ENCODE measurements at places on chromosomes 1 and 21. TPM values are rescaled to one million over a fixed set of nuclear protein-coding genes. Genes with fewer than 3 reads are reported as not detected.
A peak's percentile ranks its signal among the peaks of the same experiment; 100 is the strongest.

DNA sequence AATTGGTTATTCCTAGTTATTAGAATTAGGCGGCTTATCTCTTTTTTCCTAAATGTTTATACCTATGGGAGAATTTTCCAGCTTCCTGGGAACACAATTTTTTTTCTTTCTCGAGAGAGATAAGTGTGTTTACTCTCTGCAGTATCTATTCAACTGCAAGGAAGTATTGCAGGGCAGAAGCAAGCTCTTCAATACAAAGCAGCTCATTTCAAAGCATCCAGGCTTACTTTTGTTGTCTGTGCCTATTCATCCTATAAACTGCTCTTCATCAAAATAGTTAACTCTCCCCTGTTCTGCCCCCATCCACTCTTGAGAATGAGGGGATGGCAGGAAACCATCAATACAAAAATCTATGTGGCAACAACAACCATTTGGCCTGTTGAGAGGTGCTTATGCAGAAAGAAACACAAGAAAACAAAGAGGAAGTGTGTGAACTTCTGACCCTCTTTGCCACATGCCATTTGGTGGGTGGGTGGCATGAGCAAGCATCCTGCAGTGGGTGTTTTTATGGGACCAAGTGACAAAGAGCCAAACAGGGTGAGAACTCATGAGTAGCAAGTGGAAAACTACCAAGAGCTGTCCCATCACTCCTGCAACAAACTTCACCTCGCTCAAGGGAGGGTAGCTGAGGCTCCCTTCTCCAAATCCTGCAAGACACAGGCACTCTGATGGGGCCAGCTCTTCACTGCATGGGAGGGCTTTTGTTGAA lies 50.6 kb upstream of the MRPS6 start:
- DNase-seq = no peak
- no peak overlapping the region for H3K27ac ChIP-seq
- H3K27me3 ChIP-seq = no peaks in the 10 kb centered on the region
- H3K36me3 ChIP-seq = peaks cover 6% of the 10 kb centered on the region

DNA sequence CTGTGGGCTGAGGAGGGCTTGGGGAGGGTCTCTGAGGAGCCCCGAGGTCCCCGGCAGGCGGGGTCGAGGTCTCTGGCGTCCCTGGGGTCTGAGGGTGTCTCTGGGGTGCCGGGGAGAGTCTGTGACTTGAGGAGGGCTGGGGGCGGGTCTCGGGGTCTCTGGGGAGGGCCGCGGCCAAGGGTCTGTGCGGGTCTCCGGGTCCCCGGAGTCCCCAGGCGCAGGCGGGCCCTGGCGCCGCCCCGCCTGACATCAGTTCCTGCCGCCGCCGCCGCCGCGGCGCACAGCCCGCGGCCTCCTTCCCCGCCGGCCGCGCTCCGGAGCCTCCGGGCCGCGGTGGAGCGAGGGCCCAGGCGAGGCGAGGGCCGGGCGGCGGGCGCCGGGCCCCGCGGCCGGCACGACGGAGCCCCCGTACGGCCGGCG lies at the start of gene PLEKHM2:
Gene PLEKHM2 (plus strand): TSS at position 279 of the 420 bp plus-strand sequence. CDS start 239 bp downstream, outside the sequence.
- peaks cover 2% of the 10 kb centered on the region for H3K27me3 ChIP-seq
- H3K4me3 ChIP-seq = peak within 1 kb of the TSS; percentile 90
- H3K27ac ChIP-seq = peak within 1 kb of the TSS; percentile 97
- peaks cover 8% of the 10 kb centered on the region for H3K36me3 ChIP-seq
- peaks cover 31% of the 10 kb centered on the region for H3K4me1 ChIP-seq

DNA sequence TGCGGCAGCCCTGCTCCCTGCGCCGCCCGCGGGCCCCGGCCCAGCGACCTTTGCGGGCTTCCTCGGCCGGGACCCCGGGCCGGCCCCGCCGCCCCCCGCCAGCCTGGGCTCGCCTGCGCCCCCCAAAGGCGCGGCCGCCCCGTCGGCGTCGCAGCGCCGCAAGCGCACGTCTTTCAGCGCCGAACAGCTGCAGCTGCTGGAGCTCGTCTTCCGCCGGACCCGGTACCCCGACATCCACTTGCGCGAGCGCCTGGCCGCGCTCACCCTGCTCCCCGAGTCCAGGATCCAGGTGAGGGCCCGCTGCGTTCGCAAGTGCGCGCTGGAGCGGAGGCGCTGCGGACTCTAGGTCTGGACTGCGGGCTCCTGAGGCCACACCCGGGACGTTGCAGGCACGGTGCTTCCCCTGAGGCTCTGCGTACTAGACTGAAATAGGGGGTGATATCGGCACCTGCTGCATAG lies 351 bp downstream of the MIXL1 start:
- H3K4me1 ChIP-seq = peaks cover 6% of the 10 kb centered on the region
- peak; percentile 11 for DNase-seq
- no peaks in the 10 kb centered on the region for H3K36me3 ChIP-seq
- peak overlapping the region; percentile 78 for H3K4me3 ChIP-seq

DNA sequence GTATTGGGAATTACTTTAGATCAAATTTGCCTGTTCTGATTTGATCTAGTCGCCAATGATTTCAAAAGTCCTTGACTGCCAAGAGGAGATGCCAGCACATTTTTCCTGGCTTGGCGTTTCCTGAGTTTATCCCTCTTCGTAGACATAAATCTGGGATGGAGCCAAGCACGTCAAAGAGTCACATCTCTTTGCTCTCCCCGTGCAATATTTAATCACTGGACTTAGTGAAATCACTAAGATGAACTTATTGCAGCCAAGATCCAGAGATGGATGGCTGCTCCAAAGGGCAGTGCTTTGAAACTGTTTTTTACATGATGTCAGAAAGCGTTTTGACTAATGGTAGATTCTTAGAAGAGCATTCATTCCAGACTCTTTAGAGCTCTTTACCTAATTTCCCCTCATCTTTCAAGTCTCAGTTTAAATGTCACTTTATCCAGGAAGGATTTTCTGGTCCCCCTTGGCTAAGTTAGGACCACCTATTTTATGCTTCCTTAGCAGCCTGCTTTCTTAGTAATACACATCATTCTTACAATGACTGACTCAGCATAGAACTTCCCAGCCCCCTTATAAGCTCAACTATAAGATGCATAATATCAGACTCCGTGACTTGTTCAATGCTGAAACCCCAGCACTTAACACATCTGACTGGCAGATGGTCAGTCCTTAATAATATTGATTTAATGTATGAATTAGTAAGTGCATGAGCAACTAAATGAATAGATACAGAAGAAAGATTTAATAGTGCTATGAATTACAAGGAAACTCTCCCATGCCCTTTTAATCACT lies 94.4 kb upstream of the GREM2 start:
- no peaks in the 10 kb centered on the region for H3K27me3 ChIP-seq
- no peak overlapping the region for H3K4me3 ChIP-seq
- DNase-seq = no peak
- no peak overlapping the region for H3K27ac ChIP-seq
- H3K36me3 ChIP-seq = no peaks in the 10 kb centered on the region
- no peaks in the 10 kb centered on the region for H3K4me1 ChIP-seq

GRCh38 chr21:39006571-39007311 lies 176.5 kb downstream of the PSMG1 start:
- DNase-seq = no peak
- no peaks in the 10 kb centered on the region for H3K27me3 ChIP-seq
- H3K4me3 ChIP-seq = no peak overlapping the region
- no peaks in the 10 kb centered on the region for H3K36me3 ChIP-seq

DNA sequence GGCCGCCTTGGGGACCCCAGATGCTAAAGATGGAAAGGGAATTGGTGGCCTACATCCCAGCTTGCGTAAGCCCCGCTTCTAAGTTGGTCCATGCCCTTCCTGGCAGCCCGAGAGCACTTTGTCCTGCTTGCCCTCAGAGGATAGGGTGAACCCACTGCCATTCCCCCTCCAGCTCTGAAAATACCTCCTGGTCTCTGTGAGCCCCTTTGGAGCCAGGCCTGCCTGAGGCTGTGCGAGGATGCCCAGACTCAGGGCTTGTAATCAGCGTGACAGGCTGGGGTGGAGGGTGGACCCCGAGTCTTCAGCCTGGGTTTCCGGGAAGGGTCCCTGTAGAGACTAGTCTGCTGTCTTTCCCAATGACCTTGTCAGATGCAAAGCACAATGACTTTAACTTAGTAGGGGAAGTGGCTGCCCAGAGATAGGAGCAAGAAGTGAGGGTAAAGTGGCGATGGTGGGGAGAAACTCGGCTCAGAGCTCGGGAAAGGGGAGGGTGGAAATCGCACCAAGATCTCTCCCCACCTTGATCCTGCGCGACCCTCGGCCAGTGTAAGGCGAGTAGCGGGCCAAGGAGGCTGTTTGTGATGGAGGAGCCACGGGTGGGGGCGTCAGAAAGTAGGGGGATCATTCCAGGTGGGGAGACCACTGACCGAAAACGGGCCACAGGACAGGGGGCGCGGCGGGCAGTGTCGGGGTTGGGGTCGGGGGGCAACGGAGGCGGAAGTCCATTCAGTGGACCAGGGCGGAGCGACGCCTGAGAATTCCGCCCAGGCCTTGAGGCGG lies 2.7 kb upstream of the HES3 start:
- H3K4me3 ChIP-seq = no peak overlapping the region
- peaks cover 3% of the 10 kb centered on the region for H3K36me3 ChIP-seq
- peak overlapping the region; percentile 56 for H3K27ac ChIP-seq
- H3K27me3 ChIP-seq = peaks cover 40% of the 10 kb centered on the region
- peaks cover 7% of the 10 kb centered on the region for H3K4me1 ChIP-seq

- H3K4me1 ChIP-seq = no peaks in the 10 kb centered on the region
- no peaks in the 10 kb centered on the region for H3K36me3 ChIP-seq
- H3K27ac ChIP-seq = no peak overlapping the region
- no peak overlapping the region for H3K4me3 ChIP-seq
- peak; percentile 68 for DNase-seq
- H3K27me3 ChIP-seq = no peaks in the 10 kb centered on the region
Observed at GRCh38 chr1:205528887-205529825, 24.7 kb downstream of the CDK18 start.

- no peak for DNase-seq
- H3K36me3 ChIP-seq = no peaks in the 10 kb centered on the region
- H3K27ac ChIP-seq = no peak overlapping the region
- H3K27me3 ChIP-seq = peaks cover 1% of the 10 kb centered on the region
- H3K4me3 ChIP-seq = no peak overlapping the region
Observed at GRCh38 chr1:245085508-245086095, 69.2 kb upstream of the KIF26B start.

The GCSAML gene
- total RNA-seq = not detected

The RBM11 gene
- 0.66 TPM for total RNA-seq

The DYNLT5 gene
- total RNA-seq = not detected

The CFAP57 gene
- total RNA-seq = not detected
